GM12891 (cell line): ENCODE measurements at places on chromosomes 6 and 20.

DNA sequence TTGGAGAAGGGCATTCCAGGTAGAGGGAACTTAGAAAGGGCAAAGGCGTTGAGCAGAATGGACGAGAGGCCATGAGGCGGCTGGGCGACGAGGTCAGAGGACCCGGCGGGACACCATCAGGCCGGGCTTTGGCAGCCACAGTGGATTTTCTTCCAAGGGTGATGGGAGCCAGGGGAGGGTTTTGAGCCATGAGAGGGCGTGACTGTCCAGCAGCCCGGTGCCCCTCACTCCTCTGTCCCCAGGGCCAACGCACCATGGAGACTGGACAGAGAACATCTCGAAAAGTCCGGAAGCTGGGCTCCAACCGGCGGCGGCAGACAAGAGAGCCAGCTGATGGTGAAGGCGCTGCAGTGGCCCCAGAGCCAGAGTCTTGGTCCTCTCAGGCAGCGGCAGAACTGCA is 6.4 kb downstream of the RAB44 start:
- DNase-seq, result no peak

GRCh38 chr6:158972241-158973233 is 27.5 kb downstream of the RSPH3 start:
- peak; percentile 17 for DNase-seq

DNA sequence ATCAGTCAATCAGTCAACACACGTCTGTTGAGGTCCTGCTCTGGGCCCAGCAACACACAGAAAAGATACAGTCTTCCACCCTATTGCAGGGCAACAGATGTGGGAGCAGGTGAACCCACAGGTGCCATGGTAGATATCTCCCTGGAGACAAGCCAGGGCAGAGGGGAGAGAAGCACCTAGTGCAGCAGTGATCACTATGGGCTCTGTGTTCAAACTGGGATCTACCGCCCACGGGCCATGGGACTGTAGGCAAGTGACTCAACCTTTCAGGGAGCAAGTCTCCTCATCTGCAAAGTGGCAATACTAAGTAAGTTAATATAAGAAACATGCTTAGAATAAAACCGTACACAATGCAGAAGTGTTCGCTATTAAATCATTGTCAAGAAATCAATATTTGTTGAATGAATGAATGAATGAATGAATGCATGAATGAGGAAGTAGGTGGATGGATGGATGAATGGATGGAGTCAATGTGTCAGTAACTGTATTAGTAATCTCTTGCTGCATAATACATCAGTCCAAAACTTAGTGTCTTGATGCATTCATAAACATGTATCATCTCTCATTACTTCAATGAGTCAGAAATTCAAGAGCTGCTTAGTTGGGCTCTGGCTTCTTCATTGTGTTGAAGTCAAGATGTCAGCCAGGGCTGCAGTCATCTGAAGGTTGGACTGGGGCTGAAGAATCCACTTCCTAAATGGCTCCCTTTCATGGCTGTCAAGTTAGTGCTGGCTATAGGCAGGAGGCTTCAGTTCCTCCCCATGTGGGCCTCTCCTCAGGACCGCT is 31.9 kb upstream of the NFATC2 start:
- no peak for DNase-seq

DNA sequence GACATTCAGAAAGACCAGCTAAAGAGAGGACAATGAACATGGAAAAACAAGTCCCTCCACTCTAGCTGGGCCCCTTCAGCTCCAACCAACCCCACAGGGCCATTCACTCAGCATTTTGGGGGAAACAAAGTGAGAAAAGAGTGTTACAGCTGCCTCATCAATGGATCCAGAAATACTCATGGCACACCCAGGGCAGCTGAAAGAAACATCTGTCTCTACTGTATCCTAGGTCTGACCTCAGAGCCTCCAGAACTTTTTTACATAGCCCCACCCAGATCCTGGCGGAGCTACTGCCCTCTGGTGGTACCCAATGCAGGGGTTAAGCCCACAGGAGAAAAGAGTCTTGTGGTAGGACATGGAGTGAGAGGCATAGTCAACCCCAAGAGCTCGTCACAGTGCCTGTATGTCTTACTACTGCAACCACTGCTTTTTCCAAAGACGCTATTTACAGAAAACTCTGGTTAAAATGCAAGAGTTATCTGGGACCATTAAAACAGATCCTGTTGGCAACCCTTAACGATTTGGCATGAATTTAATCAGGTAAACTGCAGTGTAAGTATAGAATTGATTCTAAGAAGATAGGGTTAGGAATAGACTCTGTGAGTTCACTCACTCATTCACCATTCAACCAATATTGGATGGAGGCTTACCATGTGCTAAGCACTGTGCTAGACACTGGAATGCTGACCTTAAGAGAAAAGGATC is 37.4 kb upstream of the FAM83C start:
- DNase-seq, result no peak

- no peak for DNase-seq
Observed at GRCh38 chr20:2227861-2228260, 67.9 kb upstream of the TGM3 start.
